ENCODE measurements at places on chromosomes 4 and X.

DNA sequence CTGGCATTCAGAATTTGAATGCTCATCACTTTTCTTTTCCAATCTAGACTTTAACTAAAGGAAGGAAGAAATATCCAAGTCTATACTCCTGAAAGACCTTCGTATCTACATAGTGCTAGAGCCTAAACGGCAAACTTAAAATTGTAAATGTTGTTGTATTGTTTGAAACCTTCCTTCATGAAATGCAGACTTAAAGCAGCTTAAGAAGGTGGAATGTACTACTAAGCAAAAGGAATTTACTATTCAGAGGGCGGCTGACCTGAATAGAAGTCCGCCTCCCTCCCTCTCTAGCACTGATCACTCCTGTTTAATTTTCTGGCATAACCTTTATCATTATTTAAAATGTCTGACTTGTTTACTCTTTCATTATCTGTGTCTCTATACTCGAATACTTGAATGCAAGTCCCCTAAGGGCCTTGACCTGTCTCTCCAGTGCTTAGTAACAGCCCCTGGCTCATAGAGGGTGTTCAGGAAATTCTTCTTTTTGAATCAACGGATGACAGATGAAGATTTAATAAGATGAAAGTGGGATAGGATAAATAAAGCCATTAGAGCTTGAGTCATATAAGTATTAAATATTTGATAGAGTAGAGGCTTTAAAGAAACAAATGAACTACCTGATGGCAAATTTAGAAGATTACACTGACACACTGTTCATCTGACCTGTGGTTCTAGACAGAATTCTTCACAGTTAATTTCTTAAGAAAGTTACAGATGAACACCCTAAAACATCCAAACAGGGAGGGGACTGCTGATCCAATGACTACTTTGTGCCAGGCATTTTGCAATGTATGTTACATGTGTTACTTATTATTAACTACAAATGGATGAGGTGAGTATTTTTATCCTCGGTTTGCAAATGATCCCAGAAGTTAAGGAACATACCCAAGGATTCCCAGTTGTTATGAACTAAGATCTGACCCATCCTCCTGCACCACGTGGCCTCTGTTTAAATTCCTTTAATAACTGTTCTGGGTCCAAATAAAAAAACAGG lies 20.2 kb upstream of the RBPJ start:
- DNase-seq: no peak

DNA sequence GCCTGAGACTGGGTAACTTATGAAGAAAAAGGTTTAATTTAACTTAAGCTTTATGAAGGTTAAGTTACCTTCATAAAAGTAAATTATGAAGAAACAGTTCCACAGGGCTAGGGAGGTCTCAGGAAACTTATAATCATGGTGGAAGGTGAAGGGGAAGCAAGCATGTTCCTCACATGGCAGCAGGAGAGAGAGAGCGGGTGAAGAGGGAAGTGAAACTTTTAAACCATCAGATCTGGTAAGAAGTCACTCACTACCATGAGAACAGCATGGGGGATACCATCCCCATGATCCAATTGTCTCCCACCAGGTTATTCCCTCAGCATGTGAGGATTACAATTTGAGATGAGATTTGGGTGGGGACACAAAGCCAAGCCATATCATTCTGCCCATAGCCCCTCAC lies 944.7 kb upstream of the NDST4 start:
- DNase-seq: no peak

- no peak for DNase-seq
Measured at GRCh38 chr4:41260116-41260733, 3.5 kb downstream of the UCHL1 start.

GRCh38 chr4:41050880-41051775 lies 163.2 kb downstream of the APBB2 start:
- no peak for DNase-seq

DNA sequence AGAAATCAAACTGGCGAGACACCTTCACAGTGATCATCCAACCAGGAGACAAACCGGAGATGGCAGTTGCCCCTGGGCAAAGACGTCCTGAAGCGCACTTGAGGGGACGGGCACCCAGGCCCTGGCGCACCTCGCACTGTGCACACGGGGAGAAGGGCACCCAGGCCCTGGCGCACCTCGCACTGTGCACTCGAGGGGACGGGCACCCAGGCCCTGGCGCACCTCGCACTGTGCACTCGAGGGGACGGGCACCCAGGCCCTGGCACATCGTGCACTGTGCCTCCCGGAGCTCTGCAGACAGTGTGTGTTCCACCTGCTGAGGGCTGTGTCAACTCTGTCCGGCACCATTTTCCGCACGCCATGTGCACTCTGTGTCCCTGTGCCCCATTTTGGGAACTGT lies 34.6 kb upstream of the CPLX1 start:
- no peak for DNase-seq

GRCh38 chr4:184825141-184825895 lies 450 bp downstream of the ACSL1 start:
- DNase-seq: peak; percentile 51
